ENCODE measurements at places on chromosomes 5 and 9.

- DNase-seq, result no peak
These were observed 532.7 kb upstream of the GRAMD2B start for GRCh38 chr5:125890511-125890931.

- DNase-seq, result no peak
These were observed 166.2 kb downstream of the NFIB start for GRCh38 chr9:14147738-14148137.

GRCh38 chr9:105320568-105320967 lies 76.1 kb downstream of the SLC44A1 start:
- no peak for DNase-seq

DNA sequence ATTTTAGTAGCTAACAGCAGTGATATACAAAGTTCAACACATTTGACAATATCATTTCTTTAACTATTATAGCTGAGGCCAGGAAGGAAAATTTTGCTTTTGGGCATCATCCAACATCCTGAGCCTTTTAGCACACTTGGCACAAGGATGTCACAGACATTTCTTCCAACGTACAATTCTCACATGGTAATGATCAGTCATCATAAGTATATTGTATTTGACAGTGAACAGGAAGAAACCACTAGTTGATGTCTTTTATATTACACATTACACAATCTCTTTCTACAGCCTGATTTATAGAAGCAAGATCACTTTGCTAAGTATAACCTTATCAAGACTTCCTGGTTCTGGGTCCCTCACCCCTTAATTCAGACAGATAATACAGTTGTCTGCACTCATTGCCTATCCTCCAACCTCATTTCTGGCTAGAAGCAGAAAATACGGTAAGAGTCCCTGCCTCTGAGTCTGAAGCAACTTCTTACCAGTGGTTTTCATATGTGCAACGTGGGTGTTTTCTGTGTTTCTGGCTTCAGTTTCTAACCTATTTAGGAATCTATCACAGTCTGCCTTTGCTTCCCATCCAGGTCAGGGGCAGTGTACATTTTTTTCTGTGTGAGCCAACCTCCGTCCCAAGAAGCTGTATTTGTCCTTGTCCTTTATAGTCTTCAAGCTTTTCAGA lies 167.8 kb downstream of the PAM start:
- DNase-seq, result no peak

GRCh38 chr5:56350597-56351170 lies 117.6 kb upstream of the ANKRD55 start:
- no peak for DNase-seq

GRCh38 chr5:14443671-14444093 lies 137.9 kb upstream of the OTULINL start:
- no peak for DNase-seq

GRCh38 chr9:87973122-87973521 lies 1.2 kb downstream of the CDK20 start:
- DNase-seq, result no peak

- DNase-seq, result no peak
These were observed 379.4 kb upstream of the SGCD start for GRCh38 chr5:155947394-155948062.

- no peak for DNase-seq
These were observed 253.8 kb downstream of the DMRT2 start for GRCh38 chr9:1303932-1304331.

DNA sequence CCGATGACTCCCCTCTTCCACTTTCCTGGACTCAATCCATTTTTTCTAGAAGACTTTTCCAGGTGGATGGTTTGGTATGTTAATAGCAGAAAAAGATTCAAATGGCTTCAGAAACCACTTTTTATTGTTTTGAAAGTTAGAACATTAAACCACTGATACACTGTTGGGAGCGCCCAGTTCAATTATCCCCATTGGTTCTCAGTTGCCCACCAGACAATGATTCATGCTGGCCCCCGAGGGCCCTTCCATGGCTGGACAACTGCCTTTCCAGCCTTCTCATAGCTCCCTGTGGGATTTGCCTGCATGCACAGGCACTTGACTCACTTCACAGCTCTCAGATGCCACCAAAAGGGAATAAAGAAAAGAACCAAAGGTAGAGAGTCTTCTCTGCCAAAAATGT lies 21.3 kb upstream of the ANKRD34B start:
- no peak for DNase-seq

DNA sequence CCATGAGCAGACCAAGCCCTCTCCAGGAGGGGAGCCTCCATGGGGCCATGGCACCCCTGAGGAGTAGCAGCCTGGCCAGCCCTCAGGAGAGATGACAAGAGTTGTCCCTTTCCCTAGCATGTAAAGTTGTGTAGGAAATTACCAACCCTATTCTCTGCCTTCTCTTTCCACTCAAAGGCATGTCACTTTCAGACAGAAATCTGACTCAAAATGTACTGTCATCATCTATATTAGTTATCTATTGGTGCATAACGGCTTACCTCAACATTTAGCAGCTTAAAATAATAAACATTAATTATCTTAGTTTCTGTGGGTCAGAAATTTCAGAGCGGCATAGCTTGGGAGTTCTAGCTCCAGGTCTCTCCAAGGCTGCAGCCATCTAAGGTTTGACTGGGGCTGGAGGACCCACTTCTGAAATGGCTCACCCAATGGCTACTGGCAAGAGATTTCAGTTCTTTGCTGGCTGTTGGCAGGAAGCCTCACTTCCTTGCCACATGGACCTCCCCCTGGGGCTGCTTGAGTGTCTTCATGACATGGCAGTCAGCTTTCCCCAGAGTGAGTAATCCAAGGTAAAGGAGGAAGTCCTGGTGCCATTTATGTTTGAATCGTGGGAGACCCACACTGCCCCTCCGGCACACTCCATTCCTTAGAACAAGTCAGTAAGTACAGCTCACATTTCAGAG lies 632.3 kb downstream of the CCDC171 start:
- no peak for DNase-seq

DNA sequence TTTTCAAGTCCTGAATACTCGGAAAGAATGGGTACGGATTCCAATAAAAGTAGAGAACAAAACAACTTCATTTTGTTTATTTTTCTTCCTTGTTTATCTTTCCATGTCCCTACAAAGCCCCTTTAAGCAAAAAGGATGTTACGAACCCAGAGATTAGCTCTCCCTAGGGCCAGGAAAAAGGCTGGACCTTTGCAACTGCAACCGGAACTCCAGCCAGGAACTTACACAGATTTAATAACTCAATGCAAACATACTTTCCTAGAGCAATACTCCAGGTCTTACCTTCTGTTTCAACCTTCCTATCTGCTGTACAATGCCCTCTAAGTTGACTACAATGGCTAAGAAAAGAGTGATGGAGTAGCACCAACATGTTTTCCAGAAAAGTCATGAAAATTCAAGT lies 7.0 kb downstream of the DENND1A start:
- DNase-seq, result no peak

GRCh38 chr9:91800473-91801030 lies 149.5 kb downstream of the ROR2 start:
- no peak for DNase-seq

- no peak for DNase-seq
These were observed 22.8 kb downstream of the MEGF10 start for GRCh38 chr5:127313379-127313778.

- DNase-seq, result peak; percentile 23
These were observed at the start of gene SV2C for GRCh38 chr5:76082772-76083554. Gene SV2C (plus strand): TSS chr5:76083383. CDS start chr5:76131751, 48,368 bp downstream.

All from thymus (tissue), 14 donors.